DND-41 (cell line): ENCODE measurements at places on chromosomes 7 and 10.

GRCh38 chr7:114175125-114175524 lies 239.5 kb upstream of the FOXP2 start:
- no peak for DNase-seq

- no peak for DNase-seq
Measured at GRCh38 chr7:20545016-20545415, 70.5 kb upstream of the ABCB5 start.

DNA sequence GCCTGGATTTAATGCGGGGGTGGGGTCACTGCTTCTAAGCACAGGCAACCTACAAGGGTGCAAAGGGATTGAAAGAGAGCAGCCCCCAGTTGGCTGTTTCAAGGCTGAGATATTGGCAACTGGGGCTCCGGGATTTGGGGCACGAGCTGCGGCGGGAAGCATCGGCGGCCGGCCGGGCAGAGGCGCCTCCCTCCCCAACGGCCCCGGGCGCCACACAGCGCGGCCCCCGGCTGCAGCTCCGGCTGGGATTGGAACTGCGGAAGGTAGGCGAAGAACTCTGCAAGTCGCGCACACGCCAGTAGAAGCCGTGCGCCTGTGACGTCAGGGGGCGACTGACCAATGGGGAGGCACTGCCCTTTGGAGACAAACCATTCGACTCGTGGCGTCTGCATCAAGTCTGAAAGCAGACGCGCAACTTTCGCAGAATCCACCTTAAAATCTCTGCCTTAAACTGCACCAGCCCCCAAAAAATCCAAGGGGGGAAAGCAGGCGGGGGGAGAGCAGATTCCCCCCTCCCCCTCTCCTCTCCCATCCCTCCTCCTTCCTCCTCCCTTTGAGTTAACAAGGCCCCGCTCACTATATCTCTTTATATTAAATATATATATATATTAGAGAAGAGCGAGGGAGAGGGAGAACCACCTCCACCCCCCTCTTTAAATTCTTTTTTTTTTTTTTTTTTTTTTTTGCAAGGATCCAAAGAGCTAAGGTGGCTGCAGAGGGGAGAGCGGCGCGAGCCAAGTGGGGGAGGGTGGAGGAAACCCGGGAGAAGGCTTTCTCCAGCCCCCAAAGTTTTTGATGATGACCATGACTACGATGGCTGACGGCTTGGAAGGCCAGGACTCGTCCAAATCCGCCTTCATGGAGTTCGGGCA lies at the start of gene DLX6:
Gene DLX6 (plus strand): TSS at position 371 of the 872 bp plus-strand sequence. CDS start 425 bp downstream, at position 796.
- DNase-seq = no peak

DNA sequence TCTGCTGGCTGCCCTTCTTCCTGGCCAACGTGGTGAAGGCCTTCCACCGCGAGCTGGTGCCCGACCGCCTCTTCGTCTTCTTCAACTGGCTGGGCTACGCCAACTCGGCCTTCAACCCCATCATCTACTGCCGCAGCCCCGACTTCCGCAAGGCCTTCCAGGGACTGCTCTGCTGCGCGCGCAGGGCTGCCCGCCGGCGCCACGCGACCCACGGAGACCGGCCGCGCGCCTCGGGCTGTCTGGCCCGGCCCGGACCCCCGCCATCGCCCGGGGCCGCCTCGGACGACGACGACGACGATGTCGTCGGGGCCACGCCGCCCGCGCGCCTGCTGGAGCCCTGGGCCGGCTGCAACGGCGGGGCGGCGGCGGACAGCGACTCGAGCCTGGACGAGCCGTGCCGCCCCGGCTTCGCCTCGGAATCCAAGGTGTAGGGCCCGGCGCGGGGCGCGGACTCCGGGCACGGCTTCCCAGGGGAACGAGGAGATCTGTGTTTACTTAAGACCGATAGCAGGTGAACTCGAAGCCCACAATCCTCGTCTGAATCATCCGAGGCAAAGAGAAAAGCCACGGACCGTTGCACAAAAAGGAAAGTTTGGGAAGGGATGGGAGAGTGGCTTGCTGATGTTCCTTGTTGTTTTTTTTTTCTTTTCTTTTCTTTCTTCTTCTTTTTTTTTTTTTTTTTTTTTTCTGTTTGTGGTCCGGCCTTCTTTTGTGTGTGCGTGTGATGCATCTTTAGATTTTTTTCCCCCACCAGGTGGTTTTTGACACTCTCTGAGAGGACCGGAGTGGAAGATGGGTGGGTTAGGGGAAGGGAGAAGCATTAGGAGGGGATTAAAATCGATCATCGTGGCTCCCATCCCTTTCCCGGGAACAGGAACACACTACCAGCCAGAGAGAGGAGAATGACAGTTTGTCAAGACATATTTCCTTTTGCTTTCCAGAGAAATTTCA lies 1.7 kb downstream of the ADRB1 start:
- no peak for DNase-seq
